NCI-H187 treated with DMSO at 0.1 percent for 48 hours (cell line): ENCODE measurements at places on chromosomes 7 and 10.

- DNase-seq, result no peak
Measured at GRCh38 chr10:18158773-18159265, 18.6 kb downstream of the CACNB2 start.

- no peak for DNase-seq
Measured at GRCh38 chr10:15155978-15156656, 12.4 kb downstream of the NMT2 start.

- DNase-seq, result no peak
Measured at GRCh38 chr7:135898226-135898625, 78.9 kb downstream of the MTPN start.

GRCh38 chr7:77665161-77665560 lies 31.1 kb upstream of the RSBN1L start:
- no peak for DNase-seq

DNA sequence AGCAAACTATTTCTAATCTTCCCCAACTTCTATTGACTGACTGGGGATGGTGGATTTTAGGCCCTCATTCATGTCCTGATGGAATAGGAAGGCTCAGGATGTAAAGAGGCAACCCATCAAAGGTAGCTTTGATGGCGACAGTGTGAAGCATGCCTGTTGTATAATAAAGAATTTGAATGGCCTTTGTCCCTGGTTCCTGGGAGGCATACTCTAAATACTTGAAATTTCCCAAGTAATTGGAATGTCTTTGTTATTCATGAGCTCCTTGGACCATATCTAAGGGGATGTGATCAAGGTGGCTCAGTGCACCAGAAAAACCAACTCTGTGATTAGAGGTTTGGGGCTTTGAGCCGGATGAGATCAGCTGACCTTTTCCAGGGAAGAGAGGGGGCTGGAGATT lies 264.5 kb upstream of the NEBL start:
- DNase-seq, result no peak

DNA sequence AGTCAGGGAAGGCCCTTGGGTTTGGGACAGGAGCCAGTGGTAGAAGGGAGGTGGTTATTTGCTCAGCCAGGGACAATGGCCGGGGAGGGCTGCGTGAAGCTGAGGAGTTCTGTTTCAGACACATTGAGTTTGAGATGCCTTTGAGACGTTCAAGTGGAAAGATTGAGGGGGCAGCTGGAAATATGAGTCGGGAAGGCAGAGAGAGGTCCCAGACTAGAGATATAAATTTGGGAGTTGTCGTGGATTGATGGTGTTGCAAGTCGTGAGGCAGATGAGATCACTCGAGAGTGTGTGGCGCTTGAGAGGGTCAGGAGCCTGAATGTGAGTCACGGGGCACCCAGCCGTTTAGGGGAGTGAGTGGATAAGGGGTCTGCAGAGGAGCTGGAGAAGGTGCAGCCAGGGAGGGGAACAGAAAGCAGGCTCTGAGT lies 73.3 kb downstream of the ZMIZ1 start:
- no peak for DNase-seq

DNA sequence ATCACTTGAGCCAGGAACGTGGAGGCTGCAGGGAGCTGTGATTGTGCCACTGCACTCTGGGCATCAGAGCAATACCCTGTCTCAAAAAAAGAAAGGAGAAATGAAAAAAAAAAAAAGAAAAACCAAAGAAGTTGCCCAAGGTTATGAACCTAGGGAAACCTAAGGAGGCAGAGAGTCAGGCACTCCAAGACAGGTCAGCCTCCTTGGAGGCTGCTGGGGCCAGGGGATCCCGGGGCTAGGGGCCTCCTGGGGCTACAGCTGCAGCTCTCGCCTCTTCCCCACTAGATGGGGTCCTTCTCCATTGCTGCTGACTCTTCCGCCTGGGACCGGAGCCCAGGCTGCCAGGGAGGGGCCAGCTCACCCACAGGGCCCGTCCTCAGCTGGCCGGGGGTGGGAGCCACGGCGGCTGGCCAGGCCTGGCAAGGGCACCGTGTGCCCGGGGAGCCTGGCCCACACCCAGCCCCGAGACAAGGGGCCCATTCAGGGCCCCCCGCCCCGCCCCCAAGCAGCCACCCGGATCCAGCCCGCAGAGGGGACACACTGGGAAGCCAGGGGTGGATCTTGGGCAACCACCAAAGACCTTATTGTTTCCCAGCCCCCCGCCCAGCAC lies 1.7 kb upstream of the SPACDR start:
- no peak for DNase-seq

DNA sequence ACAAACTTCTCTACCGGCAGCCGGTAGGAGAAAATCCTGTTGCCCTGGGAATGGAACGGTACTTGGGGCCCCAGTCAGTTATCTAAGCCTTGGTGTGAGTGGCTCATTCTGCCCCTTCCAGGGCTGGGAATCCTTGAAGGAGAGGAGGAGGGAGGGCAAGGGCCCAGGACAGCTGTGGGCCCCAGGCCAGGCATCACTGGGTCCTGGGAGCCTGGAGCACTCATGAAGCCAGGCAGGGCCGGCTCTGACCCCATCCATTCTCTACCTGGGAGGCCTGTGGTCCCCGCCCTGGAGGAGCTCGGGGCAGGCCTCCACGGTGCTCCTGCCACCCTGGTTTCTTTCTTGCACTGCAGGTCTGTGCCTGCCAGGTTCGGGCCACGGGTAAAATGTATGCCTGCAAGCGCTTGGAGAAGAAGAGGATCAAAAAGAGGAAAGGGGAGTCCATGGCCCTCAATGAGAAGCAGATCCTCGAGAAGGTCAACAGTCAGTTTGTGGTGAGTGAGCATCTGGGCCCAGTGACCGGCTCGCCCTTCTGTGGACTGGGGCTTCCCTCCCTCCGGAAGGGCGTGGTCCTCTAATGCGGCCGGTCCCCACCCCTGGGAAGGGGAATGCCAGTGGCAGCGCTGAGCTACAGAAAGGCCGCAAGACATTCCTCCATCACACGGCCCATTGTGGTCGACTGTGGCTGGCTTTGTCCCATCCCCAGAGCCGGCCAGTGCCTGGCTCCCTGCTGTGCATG lies 111.3 kb downstream of the RGS10 start:
- DNase-seq, result no peak

DNA sequence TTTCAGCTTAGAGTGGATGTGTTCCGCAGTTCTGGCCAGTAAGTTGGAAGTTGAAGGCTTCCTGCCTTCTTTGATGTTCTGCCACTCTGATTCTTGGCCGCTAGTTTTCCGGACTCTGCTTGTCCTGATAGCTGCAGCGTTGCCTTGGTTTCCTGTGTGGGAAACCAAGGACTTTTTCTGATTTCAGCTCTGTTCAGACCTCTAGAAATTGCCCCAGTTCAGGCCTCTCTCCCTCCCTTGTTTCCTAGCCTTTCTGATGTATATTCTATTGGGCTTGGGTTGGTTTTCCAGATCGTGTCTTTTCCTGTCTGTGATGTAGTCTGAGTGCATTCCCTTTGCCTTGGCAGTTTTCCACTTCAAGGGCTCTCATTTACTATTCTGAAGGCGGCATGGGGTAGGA lies 318.7 kb downstream of the BBS9 start:
- no peak for DNase-seq

DNA sequence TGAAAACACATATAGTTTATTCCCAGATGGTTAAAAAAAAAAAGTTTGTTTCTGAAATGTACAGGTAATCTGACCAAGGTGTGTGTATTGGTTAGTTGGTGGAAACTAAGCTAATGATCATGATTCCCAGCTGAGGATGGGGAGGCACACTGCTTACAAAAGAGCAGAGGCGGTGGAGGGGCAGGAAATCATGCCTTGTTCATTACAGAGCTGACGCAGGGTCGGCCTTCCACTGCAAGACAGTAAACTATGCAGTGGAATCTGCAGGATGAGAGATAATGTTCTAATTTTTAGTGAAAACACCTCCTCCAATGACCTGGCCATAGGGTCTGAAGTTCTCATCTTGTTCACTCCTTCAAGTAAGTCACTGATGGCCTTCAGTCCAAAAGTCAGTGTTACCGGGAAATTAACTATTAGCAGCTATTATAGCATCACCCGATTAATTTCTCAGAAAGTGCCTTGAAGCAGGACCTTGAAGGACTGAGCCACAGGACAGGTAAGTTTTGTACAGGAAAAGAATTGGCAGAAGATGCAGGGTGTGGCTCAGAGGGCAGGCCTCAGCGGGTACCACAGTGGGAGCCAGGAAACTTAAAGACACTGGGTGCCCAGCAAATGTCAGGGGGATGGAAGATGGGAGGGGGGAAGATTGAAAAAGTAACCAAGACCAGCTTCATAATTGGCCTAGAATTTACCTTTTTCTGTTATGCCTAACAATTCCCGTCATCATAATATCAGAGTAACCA lies 36.0 kb downstream of the MYOF start:
- DNase-seq, result no peak

GRCh38 chr10:133528845-133529575 lies 1.8 kb downstream of the CYP2E1 start:
- DNase-seq, result no peak
